Left kidney (tissue), 8 donors: ENCODE measurements at places on chromosomes 12 and 14. TPM values are rescaled to one million over a fixed set of nuclear protein-coding genes. Genes with fewer than 3 reads are reported as not detected.

WNT1 gene
- polyA plus RNA-seq: not detected

C3AR1 gene
- polyA plus RNA-seq: 3.6 TPM

KERA gene
- polyA plus RNA-seq: not detected

DEPDC4 gene
- 7.2 TPM for polyA plus RNA-seq

RPL10L gene
- polyA plus RNA-seq: not detected

IL22 gene
- not detected for polyA plus RNA-seq

PRIMA1 gene
- polyA plus RNA-seq: 1.5 TPM

ANKRD33 gene
- polyA plus RNA-seq: 0.17 TPM

PRKD1 gene
- polyA plus RNA-seq: 34.7 TPM

RHNO1 gene
- 40.5 TPM for polyA plus RNA-seq

ZNF410 gene
- 65.5 TPM for polyA plus RNA-seq

RIMBP2 gene
- polyA plus RNA-seq: 46.5 TPM

GRCh38 chr14:99958380-99958779, 106.8 kb upstream of the EVL start:
- no peak for DNase-seq

DNA sequence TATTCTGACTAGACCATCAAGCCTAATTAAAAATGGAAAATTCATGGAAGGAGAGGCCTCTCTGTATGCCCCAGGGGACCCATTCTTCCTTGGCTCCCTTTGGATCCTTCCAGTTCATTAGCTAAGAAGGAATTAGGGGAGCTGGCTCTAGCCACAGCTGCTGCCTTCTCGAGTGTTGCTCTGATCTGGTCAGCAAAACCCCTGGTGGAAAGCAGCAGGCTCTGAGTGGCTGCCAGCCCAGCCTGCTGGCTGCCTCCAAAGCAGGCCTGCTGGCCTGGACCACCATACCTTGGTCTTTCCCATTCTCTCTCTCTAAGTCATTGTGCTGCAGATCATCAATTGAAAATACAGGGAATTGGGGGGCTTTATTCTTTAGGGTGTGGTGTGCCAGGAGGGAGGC, 29.0 kb upstream of the AKAP6 start:
- DNase-seq: no peak

DNA sequence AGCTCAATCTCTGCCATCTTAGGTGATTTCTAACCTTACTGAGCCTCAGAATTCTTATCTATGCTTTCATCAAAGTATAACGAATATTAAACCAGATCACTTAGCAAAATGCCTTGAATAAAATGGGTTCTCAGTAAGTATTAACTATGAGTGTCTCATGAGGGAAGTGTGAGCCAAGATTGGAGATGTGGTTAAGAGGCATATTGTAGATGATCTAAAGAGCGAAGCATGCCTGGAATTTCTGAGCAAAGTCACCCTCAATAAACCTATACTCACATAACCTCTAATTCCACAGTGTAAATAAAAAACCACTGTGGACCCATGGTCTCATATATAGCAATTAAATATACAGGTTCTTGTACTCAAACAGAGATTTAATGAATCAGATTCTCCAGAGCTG, 193.1 kb upstream of the FSCB start:
- DNase-seq: no peak

- no peak for DNase-seq
Observed at GRCh38 chr14:105192866-105193731, 12.0 kb upstream of the NUDT14 start.

DNA sequence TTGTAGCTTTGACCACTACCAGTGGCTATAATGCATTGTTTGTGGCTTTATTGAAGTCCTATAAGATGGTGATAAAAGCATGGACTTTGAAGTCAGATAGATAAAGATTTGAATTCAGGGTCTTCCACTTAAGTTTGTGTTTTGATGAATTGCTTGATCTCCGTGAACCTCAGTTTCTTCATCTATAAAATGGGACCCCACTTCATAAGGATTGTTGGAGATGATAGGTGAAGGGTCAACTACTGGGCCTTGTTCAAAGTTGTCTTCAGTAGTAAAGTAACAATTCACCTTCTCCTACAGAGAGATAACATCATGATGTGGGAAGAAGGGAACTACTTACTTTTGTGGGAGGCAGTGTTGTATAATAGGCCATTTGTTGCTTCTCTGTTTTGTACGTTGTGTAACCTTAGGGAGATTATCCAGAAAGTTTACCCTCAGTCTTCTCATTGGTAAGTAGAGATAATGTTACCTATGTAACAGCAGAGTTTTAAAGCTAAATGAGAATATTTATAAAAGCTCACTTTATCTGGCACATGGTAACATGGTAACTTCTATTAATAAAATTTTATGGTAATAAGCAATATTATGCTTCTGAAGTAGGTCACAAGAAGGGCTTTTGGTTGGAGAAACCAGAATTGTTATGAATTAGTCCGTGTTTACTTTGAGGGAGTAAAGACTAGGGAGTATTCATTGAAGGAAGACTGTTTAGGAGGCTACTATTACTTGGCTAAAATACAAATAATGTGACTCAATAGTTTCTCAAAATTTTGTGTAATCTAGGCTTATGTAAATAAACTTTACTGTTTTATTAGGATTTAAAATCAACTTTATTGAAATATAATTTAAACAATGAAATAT, 15.1 kb downstream of the ADIPOR2 start:
- DNase-seq: no peak

DNA sequence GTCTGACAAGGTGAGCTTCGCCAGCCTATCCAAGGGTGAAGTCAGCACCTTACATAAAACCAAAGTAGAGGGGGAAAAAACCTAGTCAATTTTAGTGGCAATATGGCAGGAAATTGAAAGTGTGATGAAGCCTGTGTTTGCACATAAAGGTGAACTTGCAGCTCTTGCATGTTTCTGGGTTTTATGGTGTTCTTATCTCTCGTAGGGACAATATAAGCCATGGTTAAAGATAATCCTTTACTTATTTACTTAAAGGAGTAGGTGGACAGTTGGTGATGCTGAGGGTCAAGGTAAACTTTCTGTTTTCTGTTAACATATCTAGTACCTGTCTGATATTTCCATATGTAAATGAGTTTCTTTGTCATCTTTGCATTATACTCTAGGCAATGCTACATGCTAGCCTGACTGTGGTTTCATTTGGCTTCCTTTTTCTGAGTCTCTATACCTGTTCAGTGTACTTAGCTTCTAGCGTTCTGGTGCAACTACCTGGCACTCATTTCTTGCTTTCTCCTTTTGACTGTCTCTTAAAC, 32.8 kb downstream of the CCDC91 start:
- DNase-seq: no peak

- no peak for DNase-seq
Observed at GRCh38 chr14:61329478-61330051, 8.2 kb downstream of the PRKCH start.

- peak; percentile 37 for DNase-seq
Observed at GRCh38 chr14:53152184-53152886, 788 bp downstream of the DDHD1 start.

GRCh38 chr12:14850929-14851663, 7.8 kb upstream of the ART4 start:
- DNase-seq: no peak

DNA sequence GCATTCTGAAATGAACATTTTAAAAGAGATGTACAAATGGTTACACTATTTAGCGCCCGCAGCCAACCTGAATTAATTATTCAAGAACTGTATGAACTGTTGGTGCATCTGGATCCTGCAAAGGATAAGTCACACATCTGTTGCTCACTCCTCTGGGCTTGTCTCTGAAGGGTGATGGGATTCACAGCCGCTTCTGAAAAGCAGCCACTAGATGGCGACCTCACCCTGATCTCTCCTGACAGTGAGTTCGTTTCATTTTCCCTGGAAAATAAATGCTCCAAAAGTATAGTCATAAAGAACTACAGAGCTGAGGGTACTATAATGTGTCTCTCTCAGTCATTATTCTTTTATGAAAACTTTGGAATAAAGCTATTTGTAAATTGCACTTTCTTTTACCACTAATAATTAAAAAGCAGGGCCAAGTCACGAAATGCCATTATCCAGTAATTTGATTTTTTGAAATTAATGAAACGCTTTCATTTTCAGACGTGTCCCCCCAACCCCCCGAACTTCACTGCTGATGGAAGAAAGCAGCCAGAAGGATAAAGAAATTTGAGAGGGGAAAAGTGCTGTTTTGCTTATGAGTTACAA, 789.6 kb downstream of the NRXN3 start:
- peak; percentile 73 for DNase-seq

DNA sequence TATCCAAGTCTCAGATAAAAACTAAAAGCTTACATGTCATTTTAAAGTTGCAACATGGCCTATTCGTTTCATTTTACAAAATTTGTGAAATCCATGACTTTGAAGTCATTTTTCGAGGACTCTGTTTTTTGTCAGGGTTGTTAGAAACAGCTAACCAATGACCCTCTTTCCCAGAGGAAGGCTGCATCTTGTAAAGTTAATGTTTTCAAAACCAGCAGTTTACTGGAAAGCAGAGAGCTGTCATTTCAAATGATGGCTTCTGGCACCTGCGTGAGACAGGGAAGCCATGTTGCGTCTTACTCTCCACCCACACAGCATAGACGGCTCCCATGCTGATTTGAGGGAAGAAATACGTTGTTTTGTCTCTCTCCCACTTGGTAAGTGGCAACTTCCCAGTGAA, 50.1 kb upstream of the RTRAF start:
- no peak for DNase-seq

DNA sequence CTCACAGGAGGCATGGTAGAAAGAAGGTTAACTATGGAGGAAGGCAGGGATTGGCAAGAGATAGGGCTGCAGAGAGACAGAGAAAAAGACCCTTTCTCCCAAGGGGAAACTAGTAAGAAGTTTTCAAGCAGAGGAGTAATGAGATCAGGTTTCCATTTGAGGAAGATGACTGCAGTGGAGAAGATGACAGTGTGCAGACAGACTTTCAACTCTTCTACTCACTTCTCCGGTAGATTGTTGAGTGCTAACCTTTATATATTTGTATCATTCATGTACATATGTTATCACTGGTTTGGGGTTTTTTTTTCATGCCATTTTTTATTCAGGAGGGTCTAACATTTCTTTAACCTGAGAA, 5.9 kb upstream of the B3GNT4 start:
- no peak for DNase-seq

- no peak for DNase-seq
Observed at GRCh38 chr14:71238835-71239234, 331.6 kb downstream of the PCNX1 start.

DNA sequence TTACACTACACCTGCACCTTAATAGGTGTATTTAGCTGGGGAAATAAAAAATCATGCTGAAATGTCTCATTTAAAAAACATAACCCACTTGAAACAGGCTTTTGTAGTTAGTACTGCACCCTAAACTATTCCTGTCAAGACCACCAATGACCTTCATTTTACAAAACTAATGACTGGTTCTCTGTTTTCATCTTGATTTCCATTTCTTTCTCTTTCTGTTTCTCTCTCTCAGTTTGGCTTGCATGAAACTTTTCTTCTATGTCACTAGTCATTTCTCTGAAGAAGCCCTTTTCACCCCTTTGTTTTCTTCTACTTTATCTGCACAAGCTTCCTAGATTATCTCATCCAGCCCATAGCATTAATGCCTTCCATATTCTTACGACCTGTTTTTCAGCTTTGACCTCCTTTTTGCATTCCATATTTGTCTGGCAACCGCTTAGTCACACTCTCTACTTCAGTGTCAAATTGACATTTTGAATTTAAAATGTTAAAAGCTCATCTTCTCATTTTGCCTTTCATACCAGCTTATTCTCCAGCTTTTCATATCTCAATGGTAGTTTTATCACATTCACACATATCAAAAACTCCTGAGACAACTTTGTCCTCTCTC, 32.7 kb upstream of the KLRF1 start:
- DNase-seq: no peak

- DNase-seq: no peak
Observed at GRCh38 chr12:98916106-98916505, 271.0 kb downstream of the APAF1 start.

- DNase-seq: no peak
Observed at GRCh38 chr14:98059106-98059505, 1212.9 kb downstream of the BCL11B start.

GRCh38 chr12:26555139-26555538, 277.9 kb downstream of the ITPR2 start:
- no peak for DNase-seq

DNA sequence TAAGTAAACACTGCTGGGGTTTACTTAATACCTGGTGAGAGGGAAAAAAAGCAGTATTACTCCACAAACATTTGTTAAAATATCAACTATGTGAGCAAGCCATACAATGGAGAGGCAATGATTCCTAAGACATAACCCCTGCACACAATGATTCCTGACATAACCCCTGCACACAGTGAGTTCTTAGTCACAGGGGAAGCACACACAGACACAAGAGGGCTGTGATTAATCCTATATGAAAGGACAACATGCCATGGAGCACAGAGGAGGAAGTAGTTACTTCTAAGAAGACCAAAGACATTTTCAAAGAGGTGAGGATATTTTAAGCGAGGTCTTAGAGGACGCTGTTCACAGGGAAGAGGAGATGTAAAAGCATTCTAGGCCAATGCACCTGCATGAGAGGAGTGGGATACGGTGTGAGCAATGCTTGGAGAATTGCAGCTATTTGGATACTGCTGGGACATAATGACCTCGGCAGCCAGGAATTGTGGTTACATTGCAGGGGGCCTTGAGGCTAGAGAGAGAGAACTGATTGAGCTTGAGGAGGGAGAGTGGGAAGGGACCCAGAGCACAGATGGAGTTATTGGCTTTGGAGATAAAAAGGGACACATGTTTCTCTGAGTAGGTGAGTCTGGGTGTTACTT, 211.9 kb downstream of the APAF1 start:
- DNase-seq: no peak

DNA sequence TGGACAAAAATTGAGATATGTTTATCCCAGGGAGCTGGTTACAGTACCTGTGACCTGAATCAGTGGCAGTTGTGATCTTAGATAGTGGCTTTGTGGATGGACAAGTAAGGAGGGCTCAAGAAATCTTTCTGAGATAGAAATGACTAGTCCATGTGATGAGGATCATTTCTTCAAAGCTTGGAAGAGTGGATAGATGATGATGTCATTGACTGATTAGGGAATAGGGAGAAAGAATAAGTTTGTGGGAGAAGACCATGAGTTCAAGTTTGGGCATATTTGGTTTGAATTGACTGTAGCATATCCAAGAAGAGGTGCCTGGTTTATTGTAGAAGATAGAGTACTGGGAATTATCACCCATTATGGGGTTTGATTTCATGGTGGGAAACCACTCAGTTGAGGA, 336.7 kb upstream of the PRICKLE1 start:
- no peak for DNase-seq

GRCh38 chr12:21296751-21297406, 37.8 kb downstream of the SLCO1A2 start:
- DNase-seq: no peak

GRCh38 chr12:80582431-80582830, 125.0 kb upstream of the MYF6 start:
- DNase-seq: no peak

DNA sequence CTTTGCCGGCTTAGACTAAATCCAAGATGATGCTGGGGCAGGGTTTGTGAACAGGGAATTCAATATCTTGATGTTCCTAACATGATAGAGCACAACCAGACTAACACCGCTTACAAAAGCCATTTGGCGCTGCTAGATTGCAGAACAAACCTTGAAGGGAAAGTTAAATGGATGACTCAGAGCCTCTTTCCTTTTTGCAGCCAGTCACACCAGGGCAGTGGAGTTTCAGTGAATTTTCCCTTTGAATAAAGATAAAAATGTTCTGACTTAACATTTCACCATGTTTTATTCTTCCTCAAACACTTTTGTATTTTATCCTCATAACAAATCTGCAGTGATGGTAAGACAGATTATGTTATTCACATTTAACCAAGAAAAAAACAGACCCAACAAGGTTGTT, 47.3 kb downstream of the PDE6H start:
- DNase-seq: no peak

GRCh38 chr14:97655169-97655948, 858.2 kb downstream of the VRK1 start:
- no peak for DNase-seq

- no peak for DNase-seq
Observed at GRCh38 chr14:105682956-105683570, 156.7 kb downstream of the TMEM121 start.
